ENCODE measurements at places on chromosomes 6 and 20.

- no peak for DNase-seq
Observed at GRCh38 chr20:63106108-63106764, 99.5 kb upstream of the BHLHE23 start.

GRCh38 chr6:35011096-35012041, 122.3 kb downstream of the ANKS1A start:
- no peak for DNase-seq

GRCh38 chr20:45972500-45973183, 639 bp upstream of the ZNF335 start:
- DNase-seq, result no peak

DNA sequence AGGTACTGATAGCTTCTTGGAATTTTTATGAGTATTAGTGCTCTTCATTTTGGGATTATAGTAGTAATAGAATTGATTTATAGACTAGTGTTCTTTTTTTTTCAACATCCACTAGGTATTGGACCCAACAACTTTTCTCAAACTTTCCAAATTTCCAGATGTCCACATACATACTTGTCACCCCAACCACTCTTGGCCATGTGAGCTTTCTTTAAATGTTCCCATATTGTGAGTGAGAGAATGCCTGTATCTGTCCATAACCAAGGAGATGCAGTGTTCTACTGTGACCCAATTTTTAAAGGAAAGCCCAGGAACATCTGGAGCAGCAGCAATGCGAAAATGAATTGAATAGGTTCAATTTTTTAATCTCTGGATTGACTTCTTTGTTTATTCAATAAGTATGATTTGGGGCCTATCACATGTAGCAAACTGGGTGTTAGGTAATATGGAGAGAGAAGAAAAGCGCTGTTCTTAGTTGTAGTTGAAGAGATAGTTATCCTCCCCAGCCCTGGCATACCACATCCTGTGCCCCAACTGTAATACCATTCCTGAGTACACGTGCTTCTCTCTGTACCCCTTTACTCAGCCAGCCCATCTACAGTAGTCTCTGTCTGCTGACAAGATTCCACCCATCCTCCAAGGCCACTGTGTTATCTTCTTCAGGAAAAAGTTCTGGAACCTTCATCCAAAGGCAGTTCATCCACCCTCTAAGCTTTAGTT, 116.8 kb upstream of the SUPT3H start:
- DNase-seq, result no peak

- DNase-seq, result no peak
Observed at GRCh38 chr6:39362487-39362865, 40.0 kb upstream of the KCNK16 start.

- no peak for DNase-seq
Observed at GRCh38 chr6:87902383-87902782, 145.3 kb upstream of the SPACA1 start.

GRCh38 chr6:43862925-43863324, 92.9 kb downstream of the VEGFA start:
- no peak for DNase-seq

DNA sequence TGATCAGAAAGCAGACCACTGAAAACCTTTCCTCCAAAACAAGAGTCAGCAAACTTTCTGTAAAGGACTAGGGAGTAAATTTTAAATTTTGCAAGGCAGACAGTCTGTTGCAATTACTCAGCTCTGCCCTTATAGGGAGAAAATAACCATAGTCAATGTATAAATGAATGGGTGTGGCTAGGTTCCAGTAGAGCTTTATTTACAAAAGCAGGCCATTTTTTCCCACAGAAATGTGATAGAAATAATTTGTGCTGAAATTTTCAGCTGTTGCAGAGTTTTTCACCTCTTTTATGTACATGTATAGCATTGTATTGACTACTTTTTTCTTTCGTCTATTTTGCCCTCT, 7.7 kb downstream of the AMD1 start:
- DNase-seq, result no peak
